Astrocyte (in vitro differentiated cells and primary cell): ENCODE measurements at places on chromosomes 4 and X.
A peak's percentile ranks its signal among the peaks of the same experiment; 100 is the strongest.

- peak; percentile 72 for DNase-seq
These were observed at the start of gene FHIP1A for GRCh38 chr4:151408630-151409469. FHIP1A (plus strand) TSS chr4:151409176; CDS start chr4:151566260, 157,084 bp downstream.

DNA sequence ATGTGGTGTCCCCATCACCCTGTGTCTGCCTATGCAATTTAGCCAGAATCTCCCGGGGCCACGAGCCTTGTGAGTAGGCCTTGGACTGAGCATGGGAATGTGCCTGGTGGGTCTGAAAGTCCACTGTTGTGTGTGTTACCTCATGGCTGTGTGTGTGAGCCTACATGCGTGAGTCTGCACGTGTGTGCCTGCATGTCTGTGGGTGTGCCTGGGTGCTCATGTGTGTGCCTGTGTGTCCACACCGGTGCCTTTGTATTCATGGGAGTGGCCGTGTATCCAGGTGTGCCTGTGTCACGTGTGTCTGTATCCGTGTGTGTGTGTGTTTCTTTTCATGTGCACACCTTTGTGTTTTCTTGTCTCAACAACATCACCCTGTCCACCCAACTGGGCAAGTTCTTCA lies 14.2 kb downstream of the ATP5ME start:
- no peak for DNase-seq

DNA sequence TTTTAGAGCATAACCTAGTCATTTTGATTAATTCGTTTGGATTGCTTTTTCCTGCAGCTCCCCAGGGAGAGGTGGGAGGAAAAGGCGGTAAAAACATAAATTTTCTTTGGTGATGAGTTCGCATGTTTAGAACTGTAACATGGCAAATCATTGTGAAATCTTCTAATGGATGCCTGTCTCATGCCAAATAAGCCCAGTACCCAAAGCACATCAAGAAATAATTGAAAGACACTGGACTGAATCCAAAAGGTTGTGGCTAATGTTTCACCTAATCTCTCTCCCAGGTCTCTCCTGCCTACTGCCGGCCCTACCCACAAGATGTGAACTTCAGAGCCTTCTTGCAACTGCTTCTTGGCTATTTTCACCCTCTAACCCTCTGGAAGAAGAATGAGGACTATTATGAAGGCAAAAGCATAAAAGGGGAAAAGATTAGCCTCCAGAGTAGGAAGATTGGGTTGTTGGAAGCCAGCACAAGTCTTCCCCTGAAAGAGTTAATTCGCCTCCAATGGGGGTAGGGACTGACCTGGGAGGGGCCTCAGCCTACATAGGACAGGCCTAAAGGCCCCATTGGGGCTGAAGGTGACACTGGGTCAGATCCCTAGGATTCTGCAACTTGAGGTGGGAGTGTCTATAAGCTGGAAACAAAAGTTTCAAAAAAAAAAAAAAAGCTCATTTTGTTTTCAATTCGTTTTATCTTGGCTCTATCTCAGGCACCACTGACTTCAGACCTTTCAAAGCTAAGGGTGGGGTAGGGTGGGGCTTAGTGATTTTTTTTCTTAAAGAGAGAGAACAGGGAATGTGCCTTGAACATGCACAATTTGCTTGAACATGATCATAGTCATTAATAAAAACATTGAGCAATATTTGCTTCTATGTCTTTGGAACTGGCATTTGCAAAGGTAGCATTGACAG lies 278.6 kb upstream of the KLF3 start:
- DNase-seq: peak; percentile 34

DNA sequence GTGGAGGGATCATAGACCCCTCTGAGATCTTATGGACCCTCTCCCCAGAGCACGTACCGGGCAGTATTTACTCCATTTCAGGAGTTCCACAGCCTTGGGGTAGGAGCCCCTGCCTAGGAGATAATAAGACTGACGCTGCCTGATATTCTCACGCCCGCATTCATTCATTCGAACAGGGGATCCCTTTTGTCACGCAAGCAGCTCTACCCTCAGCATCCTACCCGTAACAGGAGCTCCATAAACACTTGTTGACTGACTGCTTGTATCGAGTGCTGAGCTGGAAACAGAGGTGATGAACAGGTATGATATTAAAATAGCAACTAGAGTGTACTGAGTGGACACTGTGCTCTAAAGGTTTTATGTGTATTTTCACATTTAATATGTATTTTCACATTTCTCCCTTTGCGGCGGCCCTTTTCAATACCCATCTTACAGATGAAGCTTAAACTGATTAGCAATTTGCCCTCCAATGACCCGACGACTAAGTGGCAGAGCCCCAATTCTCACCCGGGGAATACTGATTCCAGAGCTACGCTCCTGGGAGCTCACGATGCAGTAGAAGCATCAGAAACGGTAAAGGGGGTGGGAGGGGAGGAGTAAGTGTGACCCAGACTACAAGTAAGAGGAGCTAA lies 888 bp downstream of the RAB28 start:
- DNase-seq: peak; percentile 22

DNA sequence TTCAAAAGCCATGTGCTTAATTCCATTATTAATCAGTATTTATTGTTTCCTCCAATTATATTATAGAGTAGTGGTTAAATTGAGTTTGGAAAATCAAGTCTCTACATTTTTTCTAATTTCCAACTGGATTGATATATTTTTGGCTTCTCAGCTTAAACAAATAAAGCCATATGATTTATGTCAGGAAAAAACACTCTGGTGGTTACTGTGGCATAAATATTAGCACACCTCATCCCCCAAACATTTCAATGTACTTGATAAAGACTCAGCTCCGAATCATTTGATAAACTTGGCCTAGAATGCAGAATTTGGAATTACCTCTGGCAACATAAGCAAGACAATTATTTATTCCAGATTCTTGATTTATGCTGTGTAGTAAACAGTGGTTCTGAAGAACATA lies 2313.8 kb downstream of the ARAP2 start:
- DNase-seq: peak; percentile 68

DNA sequence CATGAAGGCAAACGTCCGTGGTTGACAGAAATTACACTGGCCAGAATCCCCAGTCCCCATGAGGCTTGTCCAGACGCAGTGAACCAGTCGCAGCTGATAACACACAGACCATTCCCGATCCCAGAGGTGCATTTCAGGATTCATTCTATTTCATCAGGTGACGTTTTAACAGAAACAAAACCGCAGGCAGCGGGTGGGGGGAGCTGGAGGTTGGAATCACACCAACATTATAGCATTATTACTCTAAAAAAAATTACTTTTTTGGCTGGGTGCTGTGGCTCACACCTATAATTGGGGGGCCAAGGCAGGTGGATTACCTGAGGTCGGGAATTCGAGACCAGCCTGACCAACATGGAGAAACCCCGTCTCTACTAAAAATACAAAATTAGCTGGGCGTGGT lies 25.2 kb downstream of the NOP14 start:
- DNase-seq: no peak
